ENCODE measurements at places on chromosomes 2 and 18.
A peak's percentile ranks its signal among the peaks of the same experiment; 100 is the strongest.

GRCh38 chr2:203993560-203993959 is 57.0 kb downstream of the ICOS start:
- peak; percentile 24 for ATAC-seq
- H3K4me3 ChIP-seq = no peak overlapping the region
- H3K27me3 ChIP-seq = no peaks in the 10 kb centered on the region
- peaks cover 23% of the 10 kb centered on the region for H3K4me1 ChIP-seq
- H3K36me3 ChIP-seq = no peaks in the 10 kb centered on the region
- H3K27ac ChIP-seq = no peak overlapping the region

DNA sequence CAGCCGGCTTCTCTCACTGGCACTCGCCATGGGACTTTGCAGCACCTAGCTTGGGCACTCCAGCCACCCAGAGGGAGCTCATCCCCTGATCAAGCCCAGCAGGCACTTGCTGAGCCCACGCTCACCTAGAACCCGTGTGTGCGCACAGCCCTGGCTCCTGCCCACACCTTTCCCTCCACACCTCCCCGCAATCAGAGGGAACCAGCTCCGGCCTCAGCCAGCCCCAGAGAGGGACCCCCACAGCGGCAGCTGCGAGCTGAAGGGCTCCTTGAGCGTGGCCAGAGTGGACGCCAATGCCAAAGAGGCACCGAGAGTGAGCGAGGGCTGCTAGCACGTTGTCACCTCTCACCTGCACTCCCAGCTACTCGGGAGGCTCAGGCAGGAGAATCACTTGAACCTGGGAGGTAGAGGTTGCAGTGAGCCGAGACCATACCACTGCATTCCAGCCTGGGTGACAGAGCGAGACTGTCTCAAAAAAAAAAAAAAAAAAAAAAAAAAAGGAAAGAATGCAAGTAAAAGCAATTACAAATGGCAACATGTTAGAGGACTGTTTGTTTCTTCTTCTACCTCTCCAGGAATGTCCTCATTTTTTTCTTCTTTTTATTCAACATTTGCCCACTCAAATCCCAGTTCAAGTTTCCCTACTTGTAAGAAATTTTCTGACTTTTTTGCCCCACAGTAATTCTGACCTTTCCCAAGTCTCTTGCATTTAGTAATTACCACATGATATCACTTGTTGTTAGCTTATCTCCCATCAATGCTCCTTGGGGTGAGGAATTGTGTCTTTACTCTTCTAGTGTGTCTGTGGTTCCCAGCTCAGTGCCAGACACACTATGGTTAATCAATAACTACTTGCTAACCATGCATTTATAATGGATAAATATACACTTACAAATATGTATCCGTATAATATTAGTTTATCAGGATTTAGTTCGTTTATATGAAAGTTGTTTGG is 40.6 kb upstream of the ST3GAL5 start:
- no peak for ATAC-seq
- H3K36me3 ChIP-seq = no peaks in the 10 kb centered on the region
- peaks cover 8% of the 10 kb centered on the region for H3K4me1 ChIP-seq
- H3K27me3 ChIP-seq = peaks cover 9% of the 10 kb centered on the region
- H3K27ac ChIP-seq = no peak overlapping the region
- no peak overlapping the region for H3K4me3 ChIP-seq

GRCh38 chr2:121366040-121366439 is 81.0 kb upstream of the TFCP2L1 start:
- H3K4me1 ChIP-seq = peaks cover 6% of the 10 kb centered on the region
- H3K27me3 ChIP-seq = no peaks in the 10 kb centered on the region
- H3K4me3 ChIP-seq = no peak overlapping the region
- no peak for ATAC-seq
- peaks cover 100% of the 10 kb centered on the region for H3K36me3 ChIP-seq
- H3K27ac ChIP-seq = peak overlapping the region; percentile 17

DNA sequence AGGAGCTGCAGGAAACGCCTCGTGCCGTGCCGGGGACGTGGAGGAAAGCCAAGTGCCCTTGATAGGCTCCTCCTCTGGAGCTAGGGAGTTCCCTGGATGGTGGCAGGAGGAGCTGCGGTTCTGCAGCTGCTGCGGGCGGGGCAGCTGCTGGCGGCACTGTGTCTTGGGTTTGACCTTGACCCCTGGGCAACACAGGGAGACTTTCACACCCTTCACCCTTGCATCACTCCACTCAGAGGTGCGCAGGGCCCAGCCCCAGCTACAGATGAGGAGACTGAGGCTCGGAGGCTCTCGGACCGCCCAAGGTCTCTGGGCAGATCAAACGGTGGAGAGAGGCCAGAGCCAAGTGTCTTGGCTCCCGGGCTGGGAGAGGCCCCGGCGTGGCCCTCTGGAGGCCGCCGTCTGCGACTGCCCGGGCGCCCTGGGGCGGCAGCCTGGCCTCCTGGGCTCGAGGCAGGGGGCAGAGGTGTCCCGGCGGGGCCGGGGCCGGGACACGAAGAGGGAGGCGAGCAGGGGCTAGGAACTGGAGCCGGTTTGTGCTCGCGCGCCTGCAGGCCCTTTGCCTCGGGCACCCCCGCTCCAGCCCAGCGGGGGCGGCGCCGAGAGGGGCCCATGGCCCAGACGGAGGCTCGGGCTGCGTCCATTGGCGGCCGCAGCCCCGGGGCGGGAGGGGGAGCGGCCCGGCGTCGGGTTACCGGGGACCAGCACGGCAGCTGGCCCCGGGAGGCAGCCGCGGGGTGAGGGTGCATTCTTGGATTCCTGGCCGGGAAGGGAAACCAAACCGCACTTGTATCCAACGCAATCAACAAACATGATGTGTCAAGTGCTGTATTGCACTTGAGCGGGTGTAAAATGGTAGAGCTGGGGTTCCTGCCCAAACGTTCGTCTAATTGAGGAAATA is 129.6 kb upstream of the SLC1A4 start:
- ATAC-seq = no peak
- peak overlapping the region; percentile 8 for H3K4me3 ChIP-seq
- H3K4me1 ChIP-seq = no peaks in the 10 kb centered on the region
- no peaks in the 10 kb centered on the region for H3K36me3 ChIP-seq
- peaks cover 14% of the 10 kb centered on the region for H3K27me3 ChIP-seq

- H3K27me3 ChIP-seq = no peaks in the 10 kb centered on the region
- H3K4me3 ChIP-seq = peak overlapping the region; percentile 87
- H3K36me3 ChIP-seq = peaks cover 19% of the 10 kb centered on the region
- H3K27ac ChIP-seq = peak overlapping the region; percentile 98
- peak; percentile 16 for ATAC-seq
Observed at GRCh38 chr2:96159084-96159830, 14.0 kb upstream of the DUSP2 start.

GRCh38 chr18:48442761-48443160 is 33.6 kb upstream of the ZBTB7C start:
- no peak for ATAC-seq
- no peak overlapping the region for H3K4me3 ChIP-seq
- no peaks in the 10 kb centered on the region for H3K4me1 ChIP-seq
- no peak overlapping the region for H3K27ac ChIP-seq
- peaks cover 23% of the 10 kb centered on the region for H3K27me3 ChIP-seq
